ENCODE measurements at places on chromosomes 4 and X.

- no peak for DNase-seq
These were observed 37.0 kb downstream of the HTRA3 start for GRCh38 chr4:8306511-8307021.

GRCh38 chr4:109648997-109649575 is 54.2 kb downstream of the CASP6 start:
- DNase-seq = no peak

DNA sequence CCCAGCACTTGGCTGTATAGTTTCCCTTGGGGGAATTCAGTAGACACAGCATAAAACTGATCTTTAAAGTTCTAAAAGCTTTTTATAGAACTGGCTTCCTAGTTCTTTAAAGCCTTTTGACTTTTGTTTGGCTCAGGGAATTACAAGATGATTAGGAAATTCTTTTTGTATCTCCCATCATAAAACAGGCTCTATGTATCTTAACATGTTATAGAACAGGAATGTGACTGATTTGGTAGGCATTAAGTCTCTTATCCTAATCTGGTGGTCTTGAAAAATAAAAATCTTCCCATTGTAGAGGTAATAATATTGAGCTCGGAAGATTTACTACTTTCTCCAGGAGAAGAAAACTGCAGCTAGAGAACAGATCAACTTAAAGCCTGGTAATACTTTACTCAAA is 262.7 kb downstream of the KCNIP4 start:
- DNase-seq = no peak

- DNase-seq = no peak
These were observed 34.5 kb upstream of the VEGFD start for GRCh38 chrX:15418707-15419181.

- peak; percentile 67 for DNase-seq
These were observed 86.6 kb upstream of the NPNT start for GRCh38 chr4:105808750-105809041.
